ENCODE measurements at places on chromosomes 6 and 20.
A peak's percentile ranks its signal among the peaks of the same experiment; 100 is the strongest.

DNA sequence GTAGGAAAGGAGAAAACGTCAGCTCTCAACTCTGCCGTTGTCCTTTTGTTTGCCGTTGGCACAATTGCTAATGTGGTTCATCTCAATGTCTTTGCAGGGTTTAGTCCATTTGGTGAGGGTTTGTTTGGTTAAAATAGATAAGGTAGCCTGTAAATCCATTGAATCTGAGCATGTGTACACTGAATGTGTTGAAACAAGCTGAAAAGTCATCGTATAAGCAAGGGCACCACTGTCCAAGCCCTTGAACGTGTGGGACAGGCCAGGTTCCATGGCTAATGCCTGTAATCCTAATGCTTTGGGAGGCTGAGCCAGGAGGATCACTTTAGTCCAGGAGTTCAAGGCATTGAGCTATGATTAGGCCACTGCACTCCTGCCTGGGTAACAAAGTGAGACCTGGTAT lies 224.7 kb upstream of the PLCB4 start:
- DNase-seq = no peak

DNA sequence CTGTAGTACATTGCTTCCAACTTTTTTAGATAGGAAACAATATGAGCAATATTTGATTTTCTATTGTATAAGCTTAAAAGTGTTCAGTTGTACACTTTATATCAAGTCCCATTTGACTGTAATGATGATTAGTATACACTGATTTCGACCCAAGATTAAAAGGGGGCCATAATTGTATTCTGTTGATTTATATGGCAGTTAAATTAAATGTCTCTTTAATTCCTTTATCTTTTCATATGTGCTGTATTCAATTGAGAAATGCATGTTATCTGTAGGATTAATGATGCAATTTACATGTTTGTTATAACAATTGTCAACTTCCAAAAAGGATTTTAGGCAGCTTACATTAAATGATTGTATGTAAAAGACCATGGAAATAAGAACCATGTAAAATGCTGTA lies 317.5 kb downstream of the CDKAL1 start:
- no peak for DNase-seq

GRCh38 chr6:82843291-82843885 lies 222.3 kb downstream of the UBE3D start:
- no peak for DNase-seq

GRCh38 chr20:37403107-37404033 lies 57.4 kb downstream of the SRC start:
- no peak for DNase-seq

- DNase-seq = peak; percentile 6
Observed at GRCh38 chr6:69994251-69994650, 127.9 kb downstream of the COL19A1 start.

DNA sequence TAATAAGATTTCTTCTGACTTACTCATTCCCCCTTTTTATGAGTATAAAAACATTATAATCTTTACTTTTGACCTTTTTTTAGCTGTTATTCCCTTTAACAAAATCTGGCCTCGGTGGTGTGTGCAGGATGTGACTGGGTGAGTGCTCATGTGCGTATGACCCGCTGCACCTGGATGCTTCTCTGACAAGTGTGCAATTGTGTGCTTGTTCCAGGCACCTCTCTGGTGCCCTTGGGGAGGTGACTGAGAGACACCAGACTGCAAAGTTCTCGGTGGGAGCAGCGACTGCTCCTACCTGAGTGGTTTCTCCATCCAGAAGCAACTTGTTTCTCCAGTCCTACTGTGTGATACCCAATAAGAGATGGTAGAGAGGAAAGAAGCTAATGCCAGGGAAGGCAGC lies 65.0 kb downstream of the ISM1 start:
- DNase-seq = no peak

DNA sequence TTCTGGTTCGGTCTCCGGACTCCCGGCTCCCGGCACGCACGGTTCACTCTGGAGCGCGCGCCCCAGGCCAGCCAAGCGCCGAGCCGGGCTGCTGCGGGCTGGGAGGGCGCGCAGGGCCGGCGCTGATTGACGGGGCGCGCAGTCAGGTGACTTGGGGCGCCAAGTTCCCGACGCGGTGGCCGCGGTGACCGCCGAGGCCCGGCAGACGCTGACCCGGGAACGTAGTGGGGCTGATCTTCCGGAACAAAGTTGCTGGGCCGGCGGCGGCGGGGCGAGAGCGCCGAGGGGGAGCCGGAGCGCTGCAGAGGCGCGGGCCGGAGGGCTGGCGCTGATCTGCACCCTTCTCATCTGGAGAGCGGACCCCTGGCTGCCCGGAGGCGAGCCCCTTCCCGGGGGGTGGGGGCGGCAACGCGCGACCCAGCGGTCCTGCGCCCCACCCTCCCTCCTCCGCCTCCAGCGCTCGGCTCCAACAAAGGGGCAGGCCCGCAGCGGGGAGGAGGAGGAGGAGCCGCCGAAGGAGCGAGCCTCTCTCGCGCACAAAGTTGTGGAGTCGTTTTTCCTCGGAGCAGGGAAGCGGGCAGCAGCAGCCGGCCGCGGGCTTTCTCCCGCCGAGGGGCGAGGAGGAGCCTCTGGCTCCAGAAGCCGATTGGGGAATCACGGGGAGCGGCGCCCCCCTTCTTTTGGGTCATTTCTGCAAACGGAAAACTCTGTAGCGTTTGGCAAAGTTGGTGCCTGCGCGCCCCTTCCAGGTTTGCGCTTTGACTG lies at the start of gene UTRN:
UTRN (plus strand) TSS at position 553 of the 765 bp plus-strand sequence. CDS start 6,494 bp downstream, outside the sequence.
- DNase-seq = peak; percentile 82

DNA sequence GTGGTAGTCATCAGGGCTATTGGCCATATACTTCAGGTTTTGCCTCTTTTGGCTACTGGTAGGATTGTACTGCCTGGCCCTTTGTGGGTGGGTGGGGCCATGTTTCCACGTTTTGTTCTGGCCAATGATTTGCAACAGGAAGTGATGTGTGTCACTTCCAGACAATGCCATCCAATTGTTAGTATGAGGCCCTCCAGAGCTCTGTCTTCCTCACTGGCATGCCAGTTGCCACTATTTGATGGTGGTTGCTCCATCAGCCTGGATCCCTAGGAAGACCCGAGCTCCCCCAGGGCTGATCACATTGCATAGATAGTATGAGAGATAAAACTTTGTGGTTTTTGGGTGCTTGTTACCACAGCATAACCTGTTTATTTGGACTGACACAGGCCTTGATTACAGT lies 7.7 kb upstream of the LRRN4 start:
- DNase-seq = no peak

DNA sequence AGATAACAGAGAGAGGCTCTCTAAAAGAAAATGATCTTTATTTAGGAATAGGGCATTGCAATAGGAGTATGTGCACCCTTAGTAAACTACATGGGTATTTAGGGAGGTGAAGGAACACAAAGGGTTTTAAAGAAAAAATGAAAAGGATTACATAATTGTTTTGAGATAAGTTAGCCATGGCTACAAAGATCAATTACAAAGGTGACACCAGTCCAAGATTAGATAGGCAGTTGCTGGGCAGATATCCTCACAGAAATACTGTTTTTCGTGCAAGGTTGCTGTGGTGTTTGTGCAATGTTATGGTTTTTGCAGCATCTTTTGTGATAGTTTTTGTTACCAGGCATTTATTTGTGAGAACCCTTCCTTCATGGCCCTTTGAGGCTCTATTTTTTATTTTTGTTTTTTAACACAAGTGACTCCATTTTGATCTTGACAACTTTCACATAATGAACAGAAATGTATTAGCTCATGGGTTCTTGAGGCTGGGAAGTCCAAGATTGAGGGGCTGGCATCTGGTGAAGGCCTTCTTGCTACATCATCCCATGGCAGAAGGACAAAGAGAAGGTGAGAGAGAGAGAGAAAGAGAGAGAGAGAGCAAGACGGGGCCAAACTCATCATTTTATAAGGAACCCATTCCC lies 5.6 kb upstream of the CCNC start:
- DNase-seq = no peak

DNA sequence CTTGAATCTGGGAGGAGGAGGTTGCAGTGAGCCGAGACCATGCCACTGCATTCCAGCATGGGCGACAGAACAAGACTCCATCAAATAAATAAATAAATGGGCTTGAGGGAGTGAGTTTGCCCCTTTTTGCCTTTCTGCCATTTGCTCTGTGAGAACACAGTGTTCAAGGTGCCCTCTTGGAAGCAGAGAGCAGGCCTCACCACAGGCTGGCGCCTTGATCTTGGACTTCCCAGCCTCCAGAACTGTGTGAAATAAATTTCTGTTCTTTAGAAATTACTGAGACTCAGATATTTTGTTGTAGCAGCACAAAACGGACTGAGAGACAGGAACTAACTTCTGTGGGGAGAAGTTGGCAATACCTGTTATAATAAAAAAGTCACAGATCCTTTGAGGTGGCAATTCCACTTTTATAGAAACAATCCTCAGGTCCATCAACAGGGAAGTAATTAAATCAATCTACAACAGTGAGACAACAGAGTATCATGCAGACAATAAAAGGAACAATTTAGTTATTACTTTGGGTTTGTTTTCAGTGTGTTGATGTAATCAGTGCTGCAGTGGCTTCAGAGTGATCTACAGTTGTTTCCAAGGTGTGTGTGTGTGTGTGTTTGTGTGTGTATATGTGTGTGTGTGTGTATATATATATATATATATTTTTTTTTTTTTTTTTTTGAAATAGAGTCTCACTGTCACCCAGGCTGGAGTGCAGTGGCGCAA lies 24.5 kb downstream of the PKIG start:
- no peak for DNase-seq

Measured in AG08396 (cell line).